ENCODE measurements at places on chromosomes 16 and 17.

- no peak for DNase-seq
These were observed 29.5 kb upstream of the GSE1 start for GRCh38 chr16:85583491-85584181.

- DNase-seq: no peak
These were observed 32.5 kb downstream of the DGKE start for GRCh38 chr17:56866496-56866895.

DNA sequence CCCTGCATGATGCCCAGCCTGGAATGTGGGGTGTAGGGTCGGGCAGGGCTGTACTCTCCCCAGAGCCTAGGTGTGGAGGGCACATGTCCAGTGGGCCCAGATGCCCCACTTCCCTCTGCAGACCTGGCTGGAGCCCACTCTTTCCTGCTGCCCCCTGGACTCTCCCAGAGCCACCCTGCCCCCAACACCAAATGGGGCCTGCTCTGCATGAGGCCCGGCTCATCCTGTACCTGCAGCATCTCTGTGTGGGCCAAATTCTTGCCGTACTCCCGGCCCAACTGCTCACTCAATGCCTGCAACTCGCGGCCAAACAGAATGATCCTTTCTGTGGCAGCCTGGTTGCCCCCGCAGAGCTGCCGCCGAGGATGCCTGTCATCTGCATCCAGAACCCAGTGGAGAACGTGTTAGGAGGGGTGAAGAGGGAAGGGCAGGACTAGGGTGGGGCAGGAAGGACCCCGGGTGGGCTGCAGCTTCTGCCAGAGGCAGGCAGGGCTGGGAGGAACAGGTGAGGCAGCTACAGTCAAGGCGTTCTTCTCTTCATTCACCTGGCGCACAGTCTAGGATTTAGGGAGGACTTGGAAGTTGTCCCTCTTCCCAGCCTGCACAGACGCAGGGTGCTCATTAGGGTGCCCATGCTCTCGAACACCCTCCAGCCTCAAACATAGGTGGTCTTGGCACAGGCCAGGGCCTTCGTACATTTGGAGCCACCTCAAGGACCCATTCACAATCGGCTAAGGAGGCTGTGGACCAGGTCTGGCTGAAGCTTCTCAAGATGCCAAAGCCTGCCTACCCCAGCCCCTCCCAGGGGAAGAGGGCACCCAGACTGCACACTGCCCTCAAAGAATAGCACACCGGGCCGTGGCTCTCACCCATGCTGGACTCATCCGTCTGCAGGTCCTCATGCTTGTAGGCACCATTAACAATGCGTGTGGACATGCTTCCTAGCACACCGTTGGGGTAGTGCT is 8.7 kb upstream of the GFOD2 start:
- no peak for DNase-seq

DNA sequence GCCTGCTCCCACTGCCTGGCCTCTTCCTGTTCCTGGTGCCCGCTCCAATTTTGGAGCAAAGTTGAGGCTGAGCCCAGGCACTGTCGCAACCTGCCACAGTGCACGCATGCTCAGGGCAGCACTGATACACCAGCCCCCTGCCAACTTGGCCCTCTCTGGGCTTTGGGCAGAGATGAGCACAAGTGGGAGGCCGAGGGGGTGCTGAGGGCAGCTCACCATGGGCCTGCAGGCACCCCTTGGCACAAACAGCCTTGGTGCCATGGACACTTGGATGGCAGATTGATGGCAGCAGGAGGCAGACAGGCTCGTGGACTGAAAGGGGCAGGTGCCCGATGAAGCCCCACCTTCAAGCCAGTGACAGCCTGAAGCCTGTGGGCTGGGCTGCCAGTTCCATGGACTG is 42.9 kb downstream of the PIGL start:
- DNase-seq: no peak

- no peak for DNase-seq
These were observed 273.1 kb downstream of the PHKB start for GRCh38 chr16:47734081-47734857.

- no peak for DNase-seq
These were observed 66.6 kb upstream of the ZNF469 start for GRCh38 chr16:88316151-88316550.

DNA sequence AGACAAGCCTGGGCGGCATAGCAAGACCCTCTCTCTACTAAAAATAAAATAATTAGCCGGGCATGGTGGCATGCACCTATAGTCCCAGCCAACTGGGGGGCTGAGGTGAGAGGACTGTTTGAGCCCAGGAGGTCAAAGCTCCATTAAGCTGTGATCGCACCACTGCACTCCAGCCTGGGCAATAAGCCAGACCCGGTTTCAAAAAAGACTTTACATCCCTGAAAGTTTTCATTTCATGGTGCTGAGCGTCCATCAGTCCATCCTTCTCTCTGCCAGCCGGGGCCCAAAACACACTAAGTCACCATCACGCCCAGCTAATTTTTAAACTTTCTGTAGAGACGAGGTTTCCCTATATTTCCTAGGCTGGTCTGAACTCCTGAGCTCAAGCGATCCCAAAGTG is 10.6 kb downstream of the RAB40B start:
- DNase-seq: no peak

- no peak for DNase-seq
These were observed 132.6 kb upstream of the NOL11 start for GRCh38 chr17:67585077-67585602.

DNA sequence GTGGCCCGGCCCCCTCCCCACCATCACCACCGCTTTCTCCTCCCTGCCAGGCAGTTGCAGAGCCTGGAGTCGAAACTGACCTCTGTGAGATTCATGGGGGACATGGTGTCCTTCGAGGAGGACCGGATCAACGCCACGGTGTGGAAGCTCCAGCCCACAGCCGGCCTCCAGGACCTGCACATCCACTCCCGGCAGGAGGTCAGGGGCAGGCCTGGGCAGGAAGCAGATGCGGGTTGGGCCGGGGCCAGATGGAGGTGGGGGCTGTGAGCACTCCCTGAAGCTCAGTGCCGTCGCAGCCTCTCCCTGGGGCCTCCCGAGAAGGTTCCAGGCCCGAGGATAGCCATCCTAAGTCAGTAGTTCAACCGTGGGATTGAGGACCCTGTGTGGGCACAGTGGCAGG is 14.2 kb upstream of the ADGRG3 start:
- DNase-seq: no peak

DNA sequence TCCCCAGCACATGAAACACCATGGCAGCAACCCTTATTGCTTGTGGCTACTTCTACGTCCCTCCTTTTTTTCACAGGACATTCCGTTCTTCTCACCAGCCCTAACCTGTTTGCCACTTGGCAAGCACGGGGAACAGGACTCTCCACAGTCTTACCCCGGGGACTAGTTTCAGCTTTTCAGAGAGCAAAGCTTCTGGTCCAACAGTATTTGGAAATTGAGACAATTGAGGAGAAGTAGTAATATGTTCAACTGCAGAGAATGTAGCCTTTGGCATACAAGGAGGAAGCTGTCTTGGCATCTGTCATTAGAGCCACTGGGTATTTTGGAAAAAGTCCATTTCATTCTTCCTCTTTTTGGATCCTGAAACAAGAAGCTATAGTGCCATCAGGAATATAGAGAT is 65.7 kb downstream of the MAP2K6 start:
- no peak for DNase-seq

GRCh38 chr16:57140931-57141668 is 44.7 kb downstream of the PSME3IP1 start:
- DNase-seq: no peak

- DNase-seq: no peak
These were observed 20.1 kb upstream of the RAI1 start for GRCh38 chr17:17661134-17661533.

DNA sequence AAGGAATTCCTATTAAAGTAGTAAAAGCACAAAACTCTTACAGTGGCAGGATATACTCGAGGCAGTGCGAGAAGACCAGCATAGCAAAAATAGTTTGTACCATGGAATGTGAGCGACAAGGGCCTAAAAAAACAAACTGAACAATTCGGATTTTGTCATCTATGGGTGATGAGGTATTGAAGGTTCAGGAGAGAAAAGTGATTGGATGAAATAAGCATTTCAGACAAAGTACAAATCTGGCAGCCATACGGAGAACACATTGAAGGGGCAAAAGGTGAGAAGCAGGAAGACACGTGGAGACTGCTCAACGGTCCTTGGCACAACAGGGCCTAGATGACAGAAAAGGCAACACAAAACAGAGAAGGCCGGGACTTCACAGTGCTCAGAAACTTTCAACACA is 22.5 kb downstream of the MYH10 start:
- DNase-seq: no peak

GRCh38 chr17:6374761-6375312 is 60.1 kb downstream of the AIPL1 start:
- DNase-seq: peak; percentile 13

DNA sequence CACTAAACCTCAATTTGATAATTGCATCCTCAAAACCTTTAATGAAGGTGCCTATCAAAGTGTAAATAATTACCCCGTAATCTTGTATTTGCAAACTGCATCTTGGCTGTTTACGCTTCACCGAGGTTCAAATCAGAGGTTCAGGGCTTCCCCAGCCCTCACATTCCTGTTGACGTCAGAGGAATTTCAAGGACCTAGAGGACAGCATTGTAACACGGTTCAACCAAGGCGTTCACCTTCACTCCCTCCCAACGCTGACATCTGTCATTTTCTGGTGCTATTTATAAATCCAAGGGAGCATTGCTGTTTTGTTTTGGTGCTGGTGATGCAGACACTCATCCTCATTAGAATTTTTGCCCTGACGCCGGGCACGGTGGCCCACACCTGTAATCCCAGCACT is 691.6 kb upstream of the RBFOX1 start:
- DNase-seq: no peak

DNA sequence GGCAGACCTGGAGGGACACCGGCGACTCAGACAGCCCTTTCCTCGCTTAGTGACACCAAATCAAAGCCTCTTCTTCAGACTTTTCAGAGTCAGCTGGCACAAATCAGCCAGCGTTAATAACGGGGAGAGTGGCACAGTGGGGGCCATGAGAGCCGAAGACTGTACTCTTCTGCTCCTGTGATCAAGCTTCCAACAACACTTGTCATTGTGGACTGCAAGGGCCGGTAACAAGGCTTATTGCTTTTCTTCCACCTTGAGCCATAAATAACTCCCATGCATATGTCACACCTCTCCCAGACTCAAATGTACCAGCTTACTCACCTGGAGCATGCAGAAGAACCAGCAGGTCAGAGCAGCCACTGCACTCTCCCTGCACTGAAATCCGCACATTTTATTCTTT is 12.8 kb downstream of the FLCN start:
- DNase-seq: no peak

GRCh38 chr17:56681561-56682266 is 88.2 kb downstream of the NOG start:
- DNase-seq: peak; percentile 66

GRCh38 chr17:19770985-19771735 is 23.1 kb upstream of the ALDH3A1 start:
- DNase-seq: no peak

GRCh38 chr17:76268015-76268749 is 3.0 kb downstream of the UBALD2 start:
- DNase-seq: peak; percentile 86

- no peak for DNase-seq
These were observed 6.1 kb upstream of the SERPINF2 start for GRCh38 chr17:1736348-1737281.
